ENCODE measurements at places on chromosomes 1 and 21.
A peak's percentile ranks its signal among the peaks of the same experiment; 100 is the strongest.

GRCh38 chr1:87186346-87186745 is 142.3 kb upstream of the LMO4 start:
- DNase-seq: no peak

GRCh38 chr1:201877877-201878401 is 10.8 kb upstream of the SHISA4 start:
- peak; percentile 58 for DNase-seq

- DNase-seq: no peak
Observed at GRCh38 chr1:226529891-226530290, 18.7 kb upstream of the STUM start.

DNA sequence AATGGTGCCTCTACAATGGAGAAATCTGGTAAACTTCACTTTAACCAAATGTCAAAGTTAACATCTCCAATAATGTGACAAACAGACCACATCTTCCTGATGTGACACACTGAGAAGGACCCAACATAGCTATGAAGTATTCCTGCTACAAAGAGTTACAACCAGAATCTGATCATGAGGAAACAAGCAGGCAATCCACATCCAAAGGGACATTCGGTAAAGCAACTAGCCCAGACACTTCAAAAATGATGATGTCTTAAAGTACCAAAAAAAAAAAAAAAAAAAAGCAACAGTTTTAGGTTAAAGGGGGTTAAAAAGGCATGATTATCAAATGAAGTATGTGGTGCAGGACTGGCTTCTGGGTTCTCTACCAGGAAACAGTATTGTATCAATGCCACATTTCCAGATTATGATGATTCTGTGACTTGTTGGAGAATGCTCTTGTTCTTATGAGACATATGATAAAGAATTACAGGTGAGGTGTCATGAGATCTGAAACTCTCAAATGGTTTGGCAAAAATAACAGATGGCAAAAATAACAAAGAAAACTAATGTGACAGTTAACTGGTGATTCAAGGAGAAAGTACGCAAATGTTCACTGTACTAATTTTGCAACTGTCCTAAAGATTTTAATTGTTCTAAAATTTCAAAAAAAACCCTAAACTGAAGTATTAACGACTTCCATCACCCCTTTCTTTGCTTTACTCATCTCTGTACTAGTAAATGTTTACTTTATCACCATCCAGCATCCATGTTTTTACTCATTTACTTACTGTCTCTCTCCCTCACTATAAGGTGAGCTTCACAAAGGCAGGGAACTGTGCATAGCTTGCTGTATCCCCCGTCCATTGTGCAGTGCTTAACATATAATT is 2.8 kb downstream of the CD58 start:
- no peak for DNase-seq

DNA sequence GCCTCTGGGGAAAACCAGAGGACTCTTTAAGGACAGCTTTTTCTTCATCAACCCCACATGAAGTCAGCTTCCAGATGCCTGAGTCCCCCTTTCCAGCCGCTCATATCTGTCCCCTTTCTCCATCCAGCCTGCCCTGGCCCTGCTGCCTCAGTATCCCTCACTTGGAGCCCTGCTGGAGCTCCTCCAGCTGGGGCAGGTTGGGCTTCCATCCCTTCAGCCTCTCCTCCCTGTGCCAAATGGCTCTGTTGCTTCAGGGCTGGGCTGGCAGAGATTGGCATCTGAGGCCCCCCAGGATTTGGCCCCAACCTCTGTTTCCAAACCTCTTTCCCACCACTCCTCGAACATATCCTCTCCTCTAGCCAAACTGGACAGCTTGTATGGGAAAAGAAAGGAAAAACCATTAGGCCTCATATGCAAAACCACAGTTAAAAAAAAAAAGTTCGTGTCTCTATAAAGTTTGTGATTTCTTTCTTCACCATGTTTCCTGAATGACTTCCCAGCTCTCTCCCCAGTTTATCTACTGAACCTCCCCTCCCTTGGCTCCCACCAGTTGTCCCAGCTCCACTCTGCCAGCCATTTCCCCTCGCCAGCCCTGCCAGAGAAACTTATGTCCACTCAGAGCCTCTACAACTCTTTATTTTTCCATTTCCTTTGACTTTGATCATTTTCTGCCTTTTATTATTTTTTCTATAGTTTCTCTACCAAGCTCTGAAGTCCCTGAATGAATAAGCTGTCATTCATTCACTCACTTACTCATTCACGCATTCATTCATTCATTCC is 217.9 kb downstream of the FOXD2 start:
- DNase-seq: no peak

DNA sequence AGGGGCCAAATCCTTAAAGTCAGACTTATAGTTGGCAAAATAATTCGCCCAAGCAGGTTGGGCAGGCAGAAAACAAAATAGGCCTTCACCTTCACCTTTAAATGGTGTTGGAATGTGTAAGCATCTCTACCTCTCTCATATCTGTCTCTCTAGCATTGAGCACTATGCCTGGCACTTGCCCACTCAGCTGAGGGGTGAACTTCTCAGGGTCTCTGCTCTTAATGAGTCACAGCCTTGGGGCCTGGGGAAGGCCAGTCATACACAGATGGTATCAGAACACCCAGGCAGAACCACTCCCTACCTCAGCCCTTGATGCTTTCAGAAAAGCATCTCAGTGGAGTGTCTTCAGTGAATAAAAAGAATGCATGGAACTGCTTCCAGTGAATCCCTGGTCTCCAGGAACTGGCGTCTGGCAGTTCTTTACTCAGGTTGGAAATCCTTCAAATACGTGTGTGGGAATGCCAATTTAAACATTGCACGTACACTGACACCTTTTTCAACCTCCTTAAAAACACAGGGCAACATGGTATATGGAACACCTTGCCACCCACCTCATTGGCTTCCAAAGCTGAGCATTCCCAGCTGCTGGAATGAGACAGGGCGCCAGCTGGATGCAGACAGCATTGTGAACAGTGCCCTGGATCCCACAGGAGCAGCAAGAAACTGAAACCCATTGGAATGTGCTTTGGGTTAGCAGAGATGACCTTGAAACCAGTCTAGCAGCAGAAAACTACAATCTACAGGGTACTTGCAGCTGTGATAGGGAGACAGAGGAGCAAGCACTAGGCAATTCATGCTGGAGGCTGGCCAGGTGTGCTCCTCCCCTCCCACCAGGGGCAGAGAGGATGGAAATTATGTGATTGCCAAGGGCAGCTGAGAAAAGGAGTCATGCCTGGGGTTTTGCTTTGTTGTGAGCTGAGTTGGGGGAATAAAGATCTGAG is 30.0 kb downstream of the ZNF697 start:
- DNase-seq: no peak

Measured in A549 (cell line).